ENCODE measurements at places on chromosomes 4 and X.

DNA sequence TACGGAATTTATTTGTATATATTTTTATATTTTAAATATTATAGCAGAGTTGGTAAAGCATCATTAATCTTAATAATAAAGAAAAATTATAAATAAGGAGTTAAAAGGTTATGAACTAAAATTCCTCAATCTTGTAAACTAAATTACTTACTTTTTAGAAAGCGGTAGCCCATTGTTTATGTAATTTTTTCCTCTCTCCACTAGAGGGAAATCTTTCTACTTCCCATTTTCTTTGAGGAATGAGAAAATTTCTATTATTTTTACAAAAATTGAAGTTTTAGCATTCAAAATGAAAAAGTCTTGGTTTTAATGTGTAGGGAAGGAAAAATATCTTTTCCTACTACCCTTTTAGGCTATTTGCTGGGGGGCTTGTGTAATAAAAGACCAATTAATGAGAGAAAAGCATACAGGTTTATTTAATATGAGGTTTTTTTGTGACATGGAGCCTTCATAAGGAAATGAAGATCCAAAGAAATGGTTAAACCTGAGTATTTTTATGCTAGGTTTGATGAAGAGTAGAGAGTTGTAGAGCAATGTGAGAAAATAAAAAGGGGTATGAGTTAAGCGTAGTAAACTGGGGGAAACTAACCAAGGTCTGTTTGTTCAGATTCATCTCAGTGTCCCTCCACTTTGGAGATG lies 68.7 kb upstream of the ADAD1 start:
- no peak for DNase-seq

GRCh38 chrX:47530049-47530448 lies 31.0 kb upstream of the ARAF start:
- DNase-seq = no peak

- peak; percentile 26 for DNase-seq
Measured at GRCh38 chr4:152572417-152573086, 36.7 kb upstream of the FBXW7 start.

GRCh38 chr4:169283114-169283509 lies 12.4 kb upstream of the SH3RF1 start:
- peak; percentile 65 for DNase-seq

GRCh38 chr4:154304679-154305078 lies 186.9 kb downstream of the DCHS2 start:
- DNase-seq = no peak

DNA sequence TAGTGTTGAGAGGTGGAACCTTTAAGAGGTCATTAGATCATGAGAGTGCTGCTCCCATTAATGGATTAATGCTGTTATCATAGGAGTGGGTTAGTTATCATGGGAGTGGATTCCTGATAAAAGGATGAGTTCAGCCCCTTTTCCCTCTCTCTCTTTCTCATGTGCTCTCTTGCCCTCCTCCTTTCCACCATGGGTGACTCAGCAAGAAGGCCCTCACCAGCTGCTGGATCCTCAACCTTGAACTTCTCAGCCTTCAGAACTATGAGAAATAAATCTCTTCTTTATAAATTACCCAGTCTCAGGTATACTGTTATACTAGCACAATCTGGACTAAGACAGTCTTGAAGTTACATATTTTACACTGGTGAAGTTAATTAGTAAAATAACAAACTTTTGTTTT lies 10.0 kb upstream of the CDKL5 start:
- no peak for DNase-seq

- no peak for DNase-seq
Measured at GRCh38 chrX:99901091-99901490, 509.0 kb downstream of the PCDH19 start.

GRCh38 chrX:103356130-103356798 lies at the start of gene TCEAL9:
Gene TCEAL9, plus strand, starts transcription at chrX:103356506. Its CDS starts 1,179 bp downstream, at chrX:103357685.
- DNase-seq = peak; percentile 27

- no peak for DNase-seq
Measured at GRCh38 chrX:92213786-92214185, 434.6 kb downstream of the PCDH11X start.

DNA sequence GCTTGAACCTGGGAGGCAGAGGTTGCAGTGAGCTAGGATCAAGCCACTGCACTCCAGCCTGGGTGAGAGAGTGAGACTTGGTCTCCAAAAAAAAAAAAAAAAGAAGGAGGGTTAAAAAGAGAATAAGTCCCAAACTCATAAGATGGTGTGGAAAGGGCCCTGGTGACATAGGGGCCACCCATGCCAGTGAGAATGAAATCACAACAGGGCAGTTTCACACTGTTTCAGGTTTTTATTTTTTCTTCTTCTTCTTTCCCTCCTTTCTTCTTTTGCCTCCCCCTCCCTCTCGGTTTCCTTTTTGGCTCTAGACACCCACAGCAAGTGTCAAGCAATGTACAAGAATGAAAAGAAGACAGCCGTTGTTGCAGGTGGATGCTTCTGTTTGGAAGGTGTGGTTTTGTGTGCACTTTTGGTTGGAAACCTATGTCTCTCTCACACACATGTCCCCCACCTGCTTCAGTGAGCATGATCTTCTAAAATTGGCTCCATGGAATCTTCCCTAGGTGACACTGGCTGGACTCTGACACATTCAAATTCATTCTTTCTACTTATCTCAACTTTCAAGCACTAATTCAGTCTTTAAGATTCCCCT lies 14.4 kb upstream of the TLR8 start:
- DNase-seq = no peak

GRCh38 chr4:55330241-55330640 lies 15.8 kb upstream of the SRD5A3 start:
- DNase-seq = no peak

DNA sequence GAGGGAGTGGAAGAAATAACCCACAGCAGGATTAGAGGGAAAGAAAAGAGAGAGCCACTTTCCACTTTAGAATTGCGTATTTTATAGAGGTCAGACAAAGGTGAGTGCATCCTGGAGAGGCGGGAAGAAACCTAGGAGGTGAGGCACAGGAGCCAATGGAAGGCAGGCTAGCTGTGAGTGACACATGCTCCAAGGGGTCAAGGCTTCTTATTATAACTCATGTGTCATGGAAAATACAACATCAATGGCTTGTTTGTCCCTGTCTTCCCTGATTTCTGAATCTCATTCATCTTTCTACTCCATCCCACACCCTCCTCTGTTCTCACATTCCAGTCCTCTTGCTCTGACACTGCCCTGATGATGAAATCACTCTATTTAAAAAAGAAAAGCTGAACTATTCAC lies 14.4 kb downstream of the ANXA3 start:
- DNase-seq = no peak

DNA sequence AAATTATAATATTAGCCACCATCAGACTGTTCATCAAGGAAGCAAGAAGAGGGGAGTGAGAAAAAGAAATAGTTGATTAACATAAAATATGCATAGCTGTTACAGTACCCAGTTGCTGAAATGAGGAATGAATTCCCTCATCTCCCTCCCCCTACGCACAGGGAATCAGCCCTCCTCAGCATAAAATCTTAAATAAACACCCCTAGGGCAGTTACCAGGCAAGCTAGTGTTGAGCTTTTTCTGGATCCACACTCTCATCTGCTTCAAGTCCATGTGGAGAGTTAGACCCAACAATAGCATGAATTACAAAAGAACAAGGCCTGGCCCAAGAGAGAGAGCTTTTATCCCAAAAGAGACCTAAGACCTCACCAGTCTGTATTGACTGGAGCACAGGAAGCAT lies 19.0 kb upstream of the SYTL4 start:
- DNase-seq = no peak

DNA sequence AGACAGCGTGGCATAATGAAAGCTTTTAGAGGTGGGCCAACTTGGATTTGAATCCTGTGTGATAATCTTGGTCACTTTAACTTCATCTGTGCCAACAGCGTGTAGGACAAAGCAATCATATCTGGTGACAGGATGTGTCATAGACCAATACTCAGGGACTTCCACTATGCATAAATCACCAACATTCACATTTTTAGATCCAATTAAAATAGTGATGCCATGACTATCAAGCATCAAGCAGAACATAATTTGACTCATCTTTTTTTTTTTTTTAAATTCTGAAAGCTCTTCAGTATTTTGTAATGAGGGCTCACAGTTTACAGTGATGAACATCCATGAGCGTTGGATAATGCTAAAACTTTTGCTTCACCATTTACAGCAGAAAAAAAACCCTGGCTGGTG lies 27.3 kb upstream of the RAPGEF2 start:
- no peak for DNase-seq

DNA sequence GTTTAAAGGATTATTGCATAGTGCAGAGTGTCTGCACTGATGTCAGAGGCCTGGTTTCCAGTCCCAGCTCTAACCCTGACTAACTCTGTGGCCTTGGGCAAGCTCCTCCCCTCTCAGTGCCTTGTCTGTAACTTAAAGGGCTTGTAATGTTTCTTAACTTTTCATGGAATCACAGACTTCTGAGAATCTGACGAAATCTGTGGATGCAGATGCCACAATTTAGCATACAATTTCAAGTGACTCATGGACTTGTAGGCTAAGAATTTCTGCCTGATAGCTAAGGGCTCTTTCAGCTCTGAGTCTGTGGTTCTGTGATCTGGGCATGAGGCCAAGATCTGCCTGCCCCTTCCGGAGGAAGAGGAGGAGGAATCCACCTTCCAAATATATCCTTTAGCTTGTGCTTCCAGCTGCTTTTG lies 236.9 kb downstream of the AR start:
- peak; percentile 89 for DNase-seq

DNA sequence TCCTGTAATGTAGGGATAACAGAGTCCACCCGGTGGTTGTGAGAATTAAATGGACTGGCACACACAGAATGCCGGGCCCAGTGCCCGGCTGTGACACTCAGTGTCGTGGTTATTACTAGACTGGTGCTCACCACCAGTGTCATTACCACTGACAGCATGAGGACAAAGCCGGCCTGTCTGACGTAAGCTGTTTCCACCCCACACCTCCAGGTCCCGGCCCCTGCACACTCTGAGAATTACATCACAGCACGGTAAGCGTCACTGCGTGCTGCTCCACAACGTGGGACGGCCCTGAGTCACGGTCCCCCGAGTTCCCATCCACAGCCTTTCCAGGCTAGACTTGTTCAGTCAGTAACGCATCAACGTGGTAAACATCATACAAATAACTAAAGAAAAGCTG lies 22.9 kb downstream of the FAT1 start:
- DNase-seq = no peak

GRCh38 chr4:2065106-2065930 lies 6.2 kb downstream of the NAT8L start:
- DNase-seq = no peak

- DNase-seq = no peak
Measured at GRCh38 chr4:183832776-183833450, 72.2 kb upstream of the STOX2 start.

- peak; percentile 41 for DNase-seq
Measured at GRCh38 chrX:31353095-31353494, 281.3 kb upstream of the FTHL17 start.

GRCh38 chr4:152696764-152697261 lies 17.0 kb upstream of the TMEM154 start:
- peak; percentile 75 for DNase-seq

DNA sequence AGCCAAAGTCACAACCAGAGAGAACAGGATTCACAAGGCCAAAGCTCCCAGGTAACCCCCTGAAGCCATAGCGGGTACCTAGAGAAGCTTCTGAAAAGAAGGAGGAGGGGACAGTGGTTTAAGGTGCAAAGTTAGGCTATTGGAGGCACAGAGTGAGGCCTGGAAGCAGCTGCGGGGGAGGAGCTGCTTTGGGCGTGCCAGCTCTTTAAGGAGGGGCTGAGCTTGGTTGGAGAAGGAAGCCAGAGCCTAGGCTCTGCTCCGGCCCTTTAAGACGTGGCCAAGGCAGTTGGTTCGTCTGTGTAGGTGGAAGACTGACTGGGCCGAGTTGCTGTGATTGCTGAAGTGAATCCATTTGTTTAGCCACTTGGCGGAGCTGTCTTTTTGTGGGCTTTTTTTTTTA lies 1.5 kb downstream of the KLF8 start:
- DNase-seq = no peak

- no peak for DNase-seq
Measured at GRCh38 chr4:3860061-3860912, 94.1 kb downstream of the ADRA2C start.

GRCh38 chr4:150475763-150476162 lies 106.2 kb upstream of the MAB21L2 start:
- no peak for DNase-seq
